Tibial artery (tissue), 4 donors: ENCODE measurements at places on chromosomes 6 and 20.

DNA sequence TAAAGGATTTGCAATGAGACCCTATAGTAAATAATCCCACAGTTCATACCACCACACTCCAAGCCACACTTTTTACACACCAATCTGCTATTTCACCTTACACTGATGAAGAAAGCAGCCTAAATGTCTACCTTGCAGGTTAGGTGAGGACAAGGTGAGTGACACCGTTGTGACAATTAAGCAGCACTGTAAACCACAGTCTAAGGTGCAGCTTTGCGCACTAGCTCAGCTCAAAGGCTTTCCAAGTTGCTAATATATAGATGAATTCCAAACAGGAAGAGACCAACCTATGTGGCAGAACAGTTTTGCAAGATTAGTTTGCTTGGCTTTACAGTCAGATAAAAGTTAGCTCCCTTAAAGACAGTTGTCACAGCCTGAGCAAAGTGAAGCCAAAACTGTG lies 429.5 kb upstream of the MARCKS start:
- no peak for DNase-seq

GRCh38 chr6:151784441-151785214 lies 22.9 kb upstream of the ESR1 start:
- DNase-seq = no peak

GRCh38 chr20:17525650-17526049 lies 5.5 kb downstream of the BFSP1 start:
- DNase-seq = no peak

- no peak for DNase-seq
Measured at GRCh38 chr6:169939554-169940164, 188.2 kb downstream of the ERMARD start.

DNA sequence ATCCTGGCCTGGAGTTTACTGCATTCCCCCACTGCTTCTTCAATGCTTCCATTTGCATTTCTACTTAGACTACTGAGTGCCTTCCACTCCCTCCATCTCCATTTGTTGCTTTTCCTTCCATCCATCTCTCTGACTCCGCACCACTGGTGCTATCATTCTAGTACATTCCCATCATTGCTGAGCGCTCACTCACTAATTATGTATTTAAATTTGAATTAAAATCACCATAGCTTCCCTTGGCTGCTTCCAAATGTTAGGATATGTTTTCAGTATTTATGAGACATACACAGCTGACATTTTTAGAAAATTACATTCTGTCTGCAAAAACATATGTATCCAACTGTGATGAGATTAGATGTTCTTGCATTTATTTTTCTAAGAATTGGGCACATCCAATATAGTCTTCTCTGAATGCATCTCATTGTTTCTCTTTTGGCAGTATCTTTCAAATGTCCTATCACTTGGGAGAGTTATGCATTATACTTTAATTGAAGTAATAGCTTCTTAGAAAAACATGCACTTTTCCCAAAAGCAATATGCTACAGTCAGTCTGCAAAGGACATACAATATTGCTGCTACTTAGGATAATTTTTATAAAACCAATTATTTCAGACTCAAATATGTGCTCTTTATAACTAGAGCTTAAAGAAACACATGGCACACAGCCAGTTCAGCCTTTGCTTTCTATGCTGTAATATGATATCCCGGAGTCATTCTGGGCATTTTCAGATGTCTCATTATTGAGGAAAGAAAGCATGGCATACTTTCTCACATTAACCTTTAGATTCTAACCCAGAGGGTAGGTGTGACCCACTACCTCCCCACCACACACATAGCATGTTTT lies 12.1 kb upstream of the COL21A1 start:
- no peak for DNase-seq

DNA sequence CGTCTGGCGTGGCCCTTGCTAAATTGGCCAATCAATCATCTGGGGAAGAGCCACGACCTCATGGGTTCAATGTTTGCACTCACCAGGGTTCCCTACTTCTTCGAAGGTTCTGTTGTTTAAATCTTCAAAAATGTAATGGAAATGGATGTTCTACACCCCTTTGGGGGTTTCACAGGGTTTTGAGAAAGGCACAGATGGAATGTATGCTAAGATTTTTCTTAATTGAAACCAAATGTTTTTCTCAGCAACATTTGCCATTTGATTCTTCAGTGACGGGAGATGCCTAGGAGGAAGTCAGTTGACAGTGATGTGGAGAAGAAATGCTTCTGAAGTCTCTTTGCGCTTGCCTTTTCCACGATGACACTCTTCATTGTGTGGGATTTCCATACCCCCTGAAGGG lies 312.3 kb downstream of the ESR1 start:
- no peak for DNase-seq

DNA sequence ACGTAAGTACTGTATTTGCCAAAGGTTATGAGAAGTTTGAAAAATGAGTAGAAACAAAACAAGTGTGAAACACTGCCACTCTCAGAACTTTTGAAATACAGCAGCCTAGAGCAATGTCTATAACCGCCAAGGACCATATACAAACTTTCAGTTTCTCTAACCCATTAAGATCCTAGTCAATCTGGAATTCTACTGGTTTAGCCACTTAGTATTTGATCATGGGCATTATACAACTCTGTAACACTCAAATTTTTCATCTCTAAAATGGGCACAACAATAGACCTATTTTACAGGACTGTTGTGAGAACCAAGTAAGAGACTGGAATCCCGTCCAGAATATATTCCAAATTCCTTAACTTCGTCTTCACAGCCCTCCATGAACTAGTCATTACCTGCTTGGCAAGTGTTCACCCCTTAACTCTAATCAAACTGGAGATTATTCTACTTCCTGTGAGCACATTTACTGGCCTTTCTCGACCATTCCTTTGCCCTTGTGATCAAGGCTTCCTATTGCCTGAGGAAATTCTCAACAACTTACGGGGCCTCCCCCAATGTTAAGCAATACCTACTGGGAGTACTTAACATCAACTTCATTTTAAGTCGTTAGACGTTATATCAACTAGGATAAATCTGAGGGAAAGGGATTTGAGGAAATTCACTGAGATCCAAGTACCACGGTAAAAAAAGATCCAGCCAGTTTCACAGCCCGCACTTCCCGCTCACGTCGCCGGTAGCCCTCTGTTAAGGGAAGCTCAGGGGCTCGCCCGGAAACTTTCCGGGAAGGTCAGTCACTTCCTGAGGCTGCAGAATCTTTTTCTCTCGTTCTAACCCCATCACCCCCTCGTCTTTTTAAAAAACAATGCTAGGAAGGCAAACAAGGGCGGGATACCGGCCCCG lies 1.1 kb downstream of the EIF2S2 start:
- DNase-seq = no peak

- no peak for DNase-seq
Measured at GRCh38 chr20:33191955-33192354, 24.0 kb downstream of the BPIFA2 start.

DNA sequence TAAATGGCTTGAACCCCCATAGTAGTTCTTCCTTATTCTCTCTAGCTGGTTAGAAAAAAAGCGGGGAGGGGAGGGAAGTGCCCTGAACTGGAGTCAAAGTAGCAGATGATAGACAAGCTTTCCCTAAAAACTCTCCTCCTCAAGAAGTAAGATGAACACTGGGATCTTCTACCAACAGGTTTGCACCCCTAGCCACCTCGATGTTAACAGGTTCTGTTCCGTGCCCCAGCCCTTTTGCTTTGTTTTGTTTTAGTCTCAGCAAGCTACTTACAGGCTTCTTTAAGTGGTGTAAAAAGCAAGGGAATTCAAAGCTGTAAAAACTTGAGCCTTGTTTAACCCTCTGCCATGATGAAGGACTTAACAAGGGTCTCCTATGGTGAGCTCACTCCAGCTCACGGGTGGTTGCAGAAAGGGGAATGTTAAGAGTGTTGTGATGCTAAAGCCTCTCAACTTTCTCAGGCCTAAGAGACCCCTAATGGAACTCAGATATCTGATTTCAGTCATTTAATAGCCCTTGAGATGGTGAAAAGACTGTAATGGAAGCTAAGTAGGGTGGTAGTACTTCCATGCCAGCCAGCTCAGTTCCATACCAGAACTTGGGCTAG lies 106.0 kb downstream of the FOXO3 start:
- no peak for DNase-seq

- no peak for DNase-seq
Measured at GRCh38 chr6:65229825-65230224, 477.2 kb downstream of the EYS start.

DNA sequence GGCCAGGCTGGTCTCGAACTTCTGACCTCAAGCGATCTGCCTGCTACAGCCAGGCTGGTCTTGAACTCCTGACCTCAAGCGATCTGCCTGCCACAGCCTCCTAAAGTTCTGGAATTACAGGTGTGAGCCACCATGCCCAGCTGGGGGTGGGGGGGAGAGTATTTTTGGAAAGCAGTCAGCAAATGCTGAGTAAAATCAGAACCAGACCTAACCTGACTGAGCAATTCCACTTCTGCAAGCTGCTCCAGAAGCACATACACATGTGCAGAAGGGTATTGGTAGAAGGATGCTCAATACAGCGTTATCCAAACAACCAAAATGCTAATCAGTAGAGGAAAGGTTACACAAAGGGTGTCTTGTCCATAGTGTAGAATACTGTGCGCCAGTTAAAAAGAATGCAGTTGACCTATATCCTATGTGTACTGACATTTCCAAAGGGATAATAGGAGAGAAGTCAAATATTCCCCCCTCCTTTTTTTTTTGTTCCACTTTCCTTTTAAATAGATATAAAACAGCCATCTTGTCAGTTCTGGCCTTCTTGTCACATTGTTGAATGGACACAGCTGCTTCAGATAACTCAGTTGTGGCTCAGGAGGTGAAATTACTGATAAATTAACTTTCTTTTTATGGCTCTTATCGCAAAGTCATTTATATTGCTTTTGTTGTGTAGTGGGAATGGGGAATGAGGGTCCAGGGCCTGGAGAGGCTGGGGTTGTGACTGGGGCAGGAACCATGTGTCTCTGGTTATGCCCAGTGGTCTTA lies 74.6 kb downstream of the DTD1 start:
- no peak for DNase-seq

GRCh38 chr6:53189554-53189953 lies 40.9 kb upstream of the GCM1 start:
- no peak for DNase-seq

DNA sequence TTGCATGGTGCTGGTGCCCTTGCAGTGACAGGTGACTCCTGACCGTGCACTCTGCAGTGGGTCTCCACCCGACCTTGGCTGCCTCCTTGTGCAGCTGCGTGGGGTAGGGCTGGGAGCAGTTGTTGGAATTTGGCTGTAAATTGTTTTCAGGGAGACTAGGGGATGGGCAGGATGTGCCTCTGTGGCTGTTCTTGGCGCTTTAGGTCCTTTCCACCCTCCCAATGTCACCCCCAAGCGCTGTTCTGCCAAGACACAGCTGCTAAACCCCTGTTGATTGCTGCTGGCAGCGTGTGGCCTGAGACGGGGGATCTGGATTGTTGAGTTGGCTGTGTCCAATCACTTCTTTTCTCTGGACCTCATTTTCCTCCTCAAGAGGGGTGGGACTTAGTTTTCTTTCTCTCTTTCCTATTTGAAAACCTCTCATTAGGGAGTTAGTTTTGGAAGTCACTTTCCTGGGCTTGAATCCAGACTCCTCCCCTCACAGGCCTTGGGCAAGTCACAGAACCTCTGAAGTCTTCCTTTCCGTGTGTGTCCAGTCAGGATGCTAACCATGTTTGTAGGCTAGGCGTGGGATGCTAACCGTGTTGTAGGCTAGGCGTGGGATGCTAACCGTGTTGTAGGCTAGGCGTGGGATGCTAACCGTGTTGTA lies 8.5 kb downstream of the IGF2R start:
- DNase-seq = no peak
